ENCODE measurements at places on chromosomes 11 and 22.
A peak's percentile ranks its signal among the peaks of the same experiment; 100 is the strongest.

DNA sequence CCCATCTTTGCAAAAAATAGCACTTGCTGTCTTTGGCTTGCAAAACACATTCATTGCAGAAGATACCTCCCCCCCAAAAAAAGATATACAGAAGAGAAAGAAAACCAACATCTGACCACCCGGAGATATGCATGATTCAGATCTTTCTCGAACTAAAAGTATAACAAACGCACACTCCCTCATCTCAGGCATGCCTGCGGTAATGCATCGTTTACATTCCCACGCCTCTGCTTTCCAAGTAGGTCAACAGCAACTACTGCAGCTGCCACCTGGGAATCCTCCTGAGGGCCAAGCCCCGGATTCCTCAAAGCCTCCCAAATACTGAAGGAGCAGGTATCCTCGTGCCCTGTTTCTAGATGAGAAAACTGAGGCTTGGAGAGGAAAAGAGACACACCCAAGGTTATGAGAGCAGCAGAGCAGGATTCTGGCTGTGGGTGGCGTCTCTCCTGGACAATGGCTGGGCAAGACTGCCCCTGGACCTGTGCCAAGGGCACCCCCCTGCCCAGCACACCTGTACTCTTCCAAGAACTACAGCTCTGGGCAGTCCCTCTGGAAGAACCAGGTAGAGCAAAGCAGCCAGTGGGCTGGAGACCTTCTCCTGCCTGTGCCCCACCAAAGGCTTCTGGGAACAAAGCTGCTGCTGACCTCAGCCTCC, 38.1 kb downstream of the NUP50 start:
- DNase-seq, result peak; percentile 62

GRCh38 chr11:45477588-45477987, 187.8 kb downstream of the CHST1 start:
- DNase-seq, result no peak

DNA sequence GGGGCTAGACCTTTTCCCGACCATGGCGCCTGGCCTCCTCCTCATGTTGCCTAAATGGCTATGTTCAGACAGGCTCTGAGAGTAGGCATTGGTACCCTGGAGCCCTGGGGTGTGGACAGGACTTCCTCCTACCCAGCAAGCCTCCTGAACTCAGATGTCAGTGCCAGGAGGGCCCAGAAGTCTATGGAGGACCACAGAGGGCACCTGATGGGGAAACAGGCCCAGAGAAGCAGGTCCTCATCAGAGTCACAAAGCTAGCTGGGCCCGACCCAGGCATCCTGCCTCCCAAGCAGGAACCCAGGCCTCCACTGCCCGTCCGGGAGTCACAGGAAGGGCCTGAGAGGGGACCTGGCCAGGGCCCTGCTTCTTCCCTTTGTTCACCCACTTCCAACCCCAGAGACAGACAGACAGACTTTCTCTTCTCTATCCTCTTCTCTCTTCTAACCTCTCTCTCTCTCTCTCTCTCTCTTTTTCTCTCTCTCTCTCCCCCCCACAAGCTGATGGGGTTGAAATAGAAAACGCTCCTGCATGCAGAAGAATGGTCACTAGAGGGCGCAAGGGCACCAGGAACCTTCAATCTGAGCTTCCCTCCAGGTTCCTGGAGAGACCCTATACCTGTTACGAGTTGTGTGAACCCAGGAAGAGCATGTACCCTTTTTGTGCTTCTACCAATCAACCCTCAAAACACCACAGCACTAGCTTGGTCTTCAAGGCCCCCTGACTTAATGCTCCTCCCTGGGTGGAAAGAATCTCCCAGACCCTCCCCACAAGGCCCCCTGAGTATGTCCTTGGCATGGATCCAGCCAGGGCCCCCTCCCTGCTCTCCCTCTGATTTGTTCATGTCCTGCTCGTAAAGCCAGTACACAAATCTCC, 27.1 kb downstream of the ARAP1 start:
- DNase-seq, result no peak

DNA sequence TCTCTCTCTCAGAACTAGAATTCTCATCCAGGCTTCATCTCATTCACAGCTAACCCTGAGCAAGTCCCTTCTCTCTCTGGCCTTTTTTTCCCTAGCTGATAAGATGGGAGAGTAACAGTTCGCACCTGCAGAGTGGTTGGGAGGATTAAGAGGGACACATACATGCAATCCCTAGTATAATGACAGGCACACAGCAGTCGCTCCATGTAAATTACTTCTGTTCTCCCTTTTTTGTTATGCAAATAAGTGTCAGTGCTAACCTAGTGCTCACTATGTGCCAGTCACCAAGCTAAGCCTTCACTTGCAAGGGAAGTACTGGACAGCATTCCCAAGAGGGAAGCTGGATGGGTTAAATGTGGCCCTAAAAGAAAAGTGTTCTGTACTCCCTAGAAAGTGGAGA, 63.4 kb downstream of the TENM4 start:
- DNase-seq, result no peak

- DNase-seq, result no peak
These were observed 749.8 kb upstream of the ARHGAP42 start for GRCh38 chr11:99937330-99937729.

DNA sequence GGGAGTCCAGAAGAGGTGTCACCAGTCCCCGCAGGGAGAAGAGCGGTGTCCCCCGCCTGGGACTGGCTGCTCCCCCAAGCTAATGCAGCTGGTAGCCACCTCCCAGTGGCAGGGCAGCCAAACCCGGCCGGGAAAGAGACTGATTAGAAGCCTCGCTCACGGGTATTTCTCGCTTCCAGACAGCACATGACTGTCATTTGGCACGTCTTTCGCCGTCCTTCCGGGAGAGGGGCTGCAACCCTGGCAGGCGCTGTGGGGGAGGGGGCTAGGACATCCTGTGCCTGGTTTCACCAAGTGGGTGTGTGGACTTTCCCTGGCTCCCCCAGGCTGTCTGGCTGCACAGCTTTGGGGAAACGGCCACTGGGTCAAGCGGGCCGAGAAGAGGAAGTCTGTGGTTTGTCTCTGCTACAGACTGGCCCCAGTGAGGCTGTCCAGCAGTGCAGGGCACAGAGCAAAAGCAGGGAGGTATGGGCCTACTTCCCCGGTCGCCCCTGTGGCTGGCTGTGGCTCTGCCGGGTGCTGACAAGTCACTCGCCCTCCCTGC, 3.8 kb downstream of the CD81 start:
- no peak for DNase-seq

GRCh38 chr11:106224172-106224571, 146.7 kb downstream of the AASDHPPT start:
- no peak for DNase-seq

DNA sequence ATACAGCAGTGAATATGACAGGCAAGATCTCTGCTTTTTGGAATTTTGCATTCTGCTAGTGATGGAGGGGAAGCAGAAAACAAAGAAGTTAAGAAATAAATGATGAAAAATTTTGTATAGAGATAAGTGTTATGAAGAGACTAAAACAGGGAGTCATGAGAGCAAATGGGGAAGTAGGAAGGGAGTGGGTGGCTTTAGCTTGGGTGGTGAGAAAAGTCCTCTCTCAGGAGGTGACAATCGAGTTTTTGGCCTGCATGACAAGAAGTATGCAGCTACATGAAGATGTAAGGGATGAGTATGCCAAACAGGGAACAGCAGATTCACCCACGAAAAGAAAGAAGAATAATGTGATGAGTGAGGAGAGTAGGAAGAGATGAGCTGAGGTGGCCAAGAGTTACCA, 80.7 kb upstream of the MPPED2 start:
- DNase-seq, result no peak

DNA sequence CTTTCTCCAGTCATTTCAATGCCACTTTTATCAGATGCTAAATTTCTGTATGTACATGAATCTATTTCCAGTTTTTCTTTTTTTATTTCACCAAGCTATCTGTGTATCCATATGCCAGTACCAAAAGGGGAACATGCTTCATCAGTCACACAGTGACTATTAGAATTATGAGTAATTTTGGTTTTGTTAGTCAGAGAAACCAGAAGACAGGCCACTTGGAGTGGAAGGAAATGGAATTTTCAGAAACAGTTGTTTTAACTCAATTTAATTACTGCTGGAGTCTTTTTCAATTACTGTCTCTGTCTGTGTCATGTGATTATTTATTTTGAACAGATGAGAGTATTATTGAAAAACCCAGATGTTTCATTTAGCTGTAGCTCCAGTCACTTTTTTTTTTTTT, 84.6 kb upstream of the ANO3 start:
- DNase-seq, result no peak

DNA sequence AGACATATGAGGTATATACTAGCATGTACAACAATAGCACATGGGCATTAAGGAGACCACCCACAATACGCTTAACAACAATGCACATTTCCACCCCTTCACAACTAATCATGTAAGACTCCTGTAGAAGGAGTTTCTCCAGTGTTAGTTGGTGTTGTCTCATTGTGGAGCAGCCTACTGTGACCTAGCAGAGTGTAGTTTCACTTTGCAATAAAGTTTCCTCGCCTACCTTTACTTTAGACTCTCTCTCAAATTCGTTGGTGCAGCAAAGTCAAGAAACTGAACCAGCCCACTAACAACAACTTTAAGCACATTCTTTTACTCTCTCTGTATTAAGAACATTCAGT, 863.6 kb downstream of the FAM181B start:
- no peak for DNase-seq

DNA sequence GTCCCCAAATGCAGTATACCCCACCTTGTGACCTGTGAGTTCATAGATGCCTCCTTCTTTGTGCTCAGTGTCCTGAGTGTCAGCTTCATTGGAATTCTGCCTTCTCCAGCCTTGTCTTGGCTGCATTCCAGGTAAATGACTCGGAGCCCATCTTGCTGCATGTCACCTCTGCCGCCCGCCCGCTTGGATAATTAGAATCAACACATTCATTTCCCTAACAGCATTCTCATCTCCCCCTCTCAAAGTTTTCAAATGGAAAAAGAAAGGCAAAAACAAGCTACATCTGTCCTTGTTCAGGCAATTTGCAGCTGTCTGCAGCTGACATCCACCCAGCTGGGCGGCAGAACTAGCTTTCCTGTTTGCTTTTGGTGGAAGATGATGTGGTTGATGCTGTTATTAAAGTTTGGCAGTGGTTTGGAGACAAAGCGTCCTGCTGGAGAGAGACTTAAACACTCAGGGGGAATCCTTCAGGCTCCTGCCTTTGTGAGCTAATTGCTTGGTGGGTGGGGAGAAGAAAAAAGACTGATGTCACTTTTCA, 198.8 kb upstream of the SEZ6L start:
- DNase-seq, result no peak

DNA sequence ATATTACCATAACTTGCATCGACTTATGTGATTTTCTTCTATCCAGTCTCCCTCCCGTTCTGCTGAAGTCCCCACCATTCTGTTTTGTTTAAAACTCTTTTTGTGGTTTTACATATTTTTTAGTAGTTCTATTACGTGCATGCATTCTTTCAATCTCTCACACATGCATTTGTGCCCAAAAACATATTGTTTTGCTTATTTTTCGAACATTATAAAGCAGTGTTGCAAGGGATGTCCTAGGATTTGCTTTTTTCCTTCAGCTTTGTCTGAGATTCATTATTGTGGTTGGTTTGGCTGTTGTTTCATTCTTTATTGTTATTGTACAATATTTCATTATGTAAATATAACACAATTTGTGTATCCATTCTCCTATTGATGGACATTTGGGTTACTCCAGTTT, 235.7 kb downstream of the DYNC2H1 start:
- no peak for DNase-seq

DNA sequence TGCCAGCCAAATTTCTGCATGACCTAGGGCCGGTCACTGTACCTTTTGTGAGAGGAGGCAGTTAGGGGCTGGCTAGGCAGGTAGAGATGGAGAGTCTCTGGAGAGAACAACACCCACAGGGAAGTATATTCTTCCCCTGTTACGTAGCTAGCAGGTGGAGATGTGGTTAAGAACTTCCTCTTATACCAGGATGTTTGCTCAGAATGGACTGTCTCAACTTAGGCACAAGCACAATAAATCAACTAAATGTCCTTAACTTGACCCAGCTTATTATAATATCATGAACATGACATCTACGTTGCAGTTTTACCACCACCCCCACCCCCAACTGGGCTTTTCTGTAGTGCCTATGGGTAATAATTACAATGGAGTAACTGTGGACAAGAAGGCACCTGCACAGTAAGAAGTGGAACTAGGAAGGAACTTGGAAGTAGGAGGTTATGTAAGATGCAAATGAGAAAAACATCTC, 60.7 kb upstream of the MPEG1 start:
- DNase-seq, result peak; percentile 68

- DNase-seq, result no peak
These were observed 48.6 kb upstream of the LMO2 start for GRCh38 chr11:33940538-33940815.

GRCh38 chr11:28242596-28242995, 134.4 kb downstream of the METTL15 start:
- DNase-seq, result no peak

DNA sequence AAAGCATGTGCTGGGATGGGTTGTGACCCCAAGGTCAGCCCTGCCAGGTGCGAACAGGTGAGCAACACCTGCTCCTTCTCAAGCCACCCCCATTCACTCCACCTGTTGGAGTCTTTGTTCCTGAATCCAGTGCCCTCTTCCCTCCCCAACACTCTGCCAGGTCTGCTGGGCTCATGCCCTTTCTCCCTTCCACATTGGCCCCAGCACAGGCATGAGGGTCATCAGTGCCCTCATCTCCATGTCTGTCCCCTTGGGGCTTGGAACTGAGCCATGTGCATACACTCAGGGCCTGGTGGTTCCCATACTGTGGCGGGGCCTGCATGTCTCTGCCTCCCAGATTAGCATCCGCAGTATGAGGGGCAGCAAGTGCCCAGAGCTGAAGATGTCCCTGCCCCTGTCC, 19.1 kb downstream of the RFPL2 start:
- no peak for DNase-seq

DNA sequence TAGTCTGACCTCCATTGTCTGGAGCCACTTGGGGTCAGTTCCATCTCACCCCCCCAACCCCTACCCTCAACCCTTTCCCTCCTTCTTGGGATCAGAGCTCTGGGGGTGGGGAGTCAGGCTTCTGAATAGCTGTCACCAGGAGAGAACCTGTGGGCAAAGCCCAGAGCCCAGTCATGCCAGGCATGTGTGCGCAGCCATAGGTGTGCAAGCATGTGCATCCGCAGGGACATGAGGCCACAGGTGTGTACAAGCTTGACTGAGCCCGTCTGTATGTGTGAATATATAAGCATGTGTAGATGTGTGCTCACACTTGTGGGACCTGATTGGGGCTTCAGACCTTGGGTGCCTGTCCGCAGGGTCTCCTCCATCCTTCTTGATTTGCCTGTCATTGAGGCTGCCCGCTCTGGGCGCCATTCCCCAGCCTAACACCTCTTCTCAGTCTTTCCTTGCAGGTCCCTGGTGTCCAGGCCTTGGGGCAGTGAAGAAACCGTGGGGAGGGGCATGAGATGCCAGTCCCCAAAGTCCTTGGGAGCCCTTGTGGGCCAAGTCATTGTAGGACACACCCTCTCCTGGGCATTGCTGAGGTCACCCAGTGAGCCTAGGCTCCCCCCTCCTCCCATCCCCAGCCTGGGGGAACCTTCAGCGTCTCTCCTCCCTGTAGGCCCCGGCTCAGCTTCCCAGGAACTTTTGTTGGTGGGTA, 9.0 kb downstream of the ATG16L2 start:
- DNase-seq, result no peak

- no peak for DNase-seq
These were observed 22.3 kb downstream of the MMP27 start for GRCh38 chr11:102683277-102683676.
